ENCODE measurements at places on chromosomes 2 and 18.

DNA sequence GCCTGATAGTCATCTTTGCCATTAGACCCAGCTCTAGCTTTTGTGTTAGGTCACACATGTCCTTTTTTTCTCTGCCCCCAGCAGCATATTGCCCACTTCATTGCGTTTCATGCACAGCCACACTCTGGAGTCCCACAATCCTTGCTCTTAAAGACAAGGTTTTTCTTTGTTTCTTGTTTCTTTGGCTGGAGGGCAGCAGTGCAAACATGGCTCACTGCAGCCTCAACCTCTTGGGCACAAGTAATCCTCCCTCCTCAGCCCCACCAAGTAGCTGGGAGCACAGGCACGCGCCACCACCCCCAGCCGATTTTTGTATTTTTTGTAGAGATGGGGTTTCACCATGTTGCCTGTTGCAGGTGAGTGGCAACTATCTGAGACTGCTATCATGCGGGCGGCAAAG is 16.9 kb upstream of the PAPOLG start:
- no peak for DNase-seq

- no peak for DNase-seq
Observed at GRCh38 chr2:230485801-230486341, 69.9 kb downstream of the SP100 start.

DNA sequence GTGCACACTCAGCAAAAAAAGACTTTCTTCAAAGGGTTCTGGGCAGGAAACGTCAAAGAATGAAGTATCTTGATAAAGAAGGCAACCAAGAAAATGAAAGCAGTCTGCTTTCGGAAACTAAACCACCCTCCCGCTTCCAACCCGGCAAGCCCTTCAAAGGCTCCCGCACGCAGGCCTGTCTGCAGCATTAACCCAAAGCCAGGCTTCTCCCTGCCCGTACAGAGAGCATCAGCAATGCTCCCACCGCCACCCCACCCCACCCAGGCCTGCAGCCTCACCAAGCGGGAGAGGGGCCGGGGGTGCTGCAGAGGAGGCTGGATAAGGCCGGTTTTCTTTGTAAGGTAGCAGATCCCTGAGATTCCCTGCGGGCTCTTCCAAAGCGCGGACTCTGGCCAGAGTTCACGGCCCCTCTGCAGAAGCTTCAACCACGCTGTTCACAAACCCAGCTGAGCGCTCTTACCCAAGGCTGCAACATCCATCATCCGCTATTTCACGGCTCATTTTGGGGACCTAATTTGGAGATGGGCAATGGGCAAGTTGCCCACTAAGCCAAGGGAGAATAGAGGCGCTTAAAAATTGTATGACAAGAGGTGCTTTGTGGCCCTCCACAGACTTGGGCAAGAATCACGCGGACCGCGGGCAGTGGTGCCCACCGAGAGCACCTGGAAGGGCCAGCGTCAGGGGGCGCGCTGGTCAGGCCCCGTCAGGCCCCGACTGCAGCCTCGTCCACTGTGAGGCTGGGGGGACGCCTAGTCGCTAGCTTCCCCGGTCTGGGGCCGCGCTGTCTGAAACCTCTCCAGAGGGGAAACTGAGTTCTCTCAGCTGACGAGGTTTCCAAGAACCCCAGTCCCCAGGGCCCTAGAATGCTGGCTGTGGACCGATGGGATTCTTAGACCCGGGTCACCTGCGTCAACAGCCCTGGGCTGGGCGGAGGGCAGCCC is 225.4 kb upstream of the ID2 start:
- DNase-seq = no peak

- DNase-seq = no peak
Observed at GRCh38 chr18:61496374-61496773, 163.1 kb downstream of the CDH20 start.

DNA sequence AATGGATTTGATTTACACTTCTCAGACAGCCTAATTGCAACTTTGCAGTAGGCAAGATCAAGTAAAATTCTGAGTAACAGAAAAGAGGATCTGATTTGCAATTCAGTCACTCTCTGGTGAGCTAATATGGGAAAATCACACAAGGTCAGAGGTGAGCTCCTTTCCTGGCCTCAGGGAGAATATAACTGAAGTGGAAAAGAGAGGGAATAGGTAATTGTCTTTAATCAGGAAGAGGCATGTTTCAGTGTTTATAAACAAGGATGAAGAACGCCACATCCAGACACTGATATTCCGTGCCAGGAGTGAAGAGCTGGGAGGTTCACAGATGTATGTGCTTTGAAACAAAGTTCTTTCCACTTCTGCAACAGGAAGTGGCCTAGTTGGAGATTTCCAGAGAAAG is 127.1 kb downstream of the ETAA1 start:
- DNase-seq = no peak

DNA sequence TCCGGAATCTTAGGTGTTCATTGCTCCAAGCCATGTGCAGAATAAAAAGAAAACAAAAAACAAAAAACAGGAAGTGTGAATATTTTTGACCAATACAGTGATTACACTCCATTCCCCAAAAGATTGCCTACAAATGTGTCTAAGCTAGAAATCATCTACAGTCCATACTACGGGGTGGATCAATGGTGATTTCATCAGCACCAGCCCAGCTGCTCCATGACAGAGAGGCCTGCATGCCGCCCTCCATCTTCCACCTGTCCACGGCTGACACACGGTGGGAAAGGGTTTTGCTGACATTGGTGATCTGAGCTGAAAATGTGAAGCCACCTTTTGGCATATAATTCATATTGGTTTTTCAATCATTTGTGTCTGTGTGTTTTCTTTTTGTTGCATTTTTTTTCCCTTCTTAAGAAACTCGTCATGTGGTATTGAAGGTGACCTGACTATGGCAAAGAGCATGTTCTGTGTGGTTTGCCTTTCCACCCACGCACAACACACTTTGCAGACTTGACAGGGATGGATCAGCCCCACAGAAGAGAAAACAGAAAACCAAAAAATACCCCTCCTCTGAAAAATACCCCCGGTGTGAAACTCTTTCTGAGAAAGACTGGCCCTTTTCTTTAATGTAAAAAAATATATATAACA is 533.1 kb downstream of the RNF144A start:
- no peak for DNase-seq

- no peak for DNase-seq
Observed at GRCh38 chr2:49943944-49944778, 789.8 kb upstream of the FSHR start.

DNA sequence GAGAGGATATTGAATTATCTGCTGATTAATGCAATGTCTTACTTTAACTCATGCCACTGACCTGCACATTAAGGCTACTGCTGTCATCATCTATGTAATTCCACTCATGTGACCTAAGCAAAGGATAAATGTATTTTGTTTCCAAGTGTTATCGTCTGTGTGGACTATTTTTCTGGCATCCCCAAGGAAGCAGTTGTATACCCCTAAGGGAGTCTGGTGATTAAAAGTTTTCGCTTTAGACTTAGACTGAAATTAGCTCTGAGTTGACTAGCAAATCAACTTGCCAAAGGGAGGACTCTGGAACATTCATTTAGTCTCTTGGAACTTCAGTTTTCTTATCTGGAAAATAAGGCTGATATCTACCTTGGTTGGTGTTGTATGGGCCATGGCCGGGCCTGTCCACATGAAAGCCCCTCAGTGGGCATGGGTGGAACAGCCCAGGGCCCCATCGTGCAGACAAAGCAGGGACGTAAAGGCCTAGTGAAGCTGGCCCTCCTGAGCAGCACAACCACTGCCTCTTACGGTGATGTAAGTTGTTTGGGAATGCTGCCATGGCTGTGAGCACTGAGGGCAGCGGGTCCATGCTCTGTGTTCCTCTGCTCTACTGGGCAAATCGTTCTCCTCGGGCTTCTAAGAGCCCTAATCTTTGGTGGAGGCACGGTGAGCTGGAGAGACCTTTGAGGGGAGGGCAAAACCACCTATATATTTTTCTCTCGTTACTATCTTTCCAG is 144.4 kb upstream of the RNF152 start:
- DNase-seq = no peak

- no peak for DNase-seq
Observed at GRCh38 chr2:19488009-19488691, 129.7 kb upstream of the OSR1 start.

- DNase-seq = no peak
Observed at GRCh38 chr2:219467736-219468075, 31.0 kb upstream of the GMPPA start.

GRCh38 chr18:77343846-77344510 is 94.3 kb downstream of the GALR1 start:
- no peak for DNase-seq

DNA sequence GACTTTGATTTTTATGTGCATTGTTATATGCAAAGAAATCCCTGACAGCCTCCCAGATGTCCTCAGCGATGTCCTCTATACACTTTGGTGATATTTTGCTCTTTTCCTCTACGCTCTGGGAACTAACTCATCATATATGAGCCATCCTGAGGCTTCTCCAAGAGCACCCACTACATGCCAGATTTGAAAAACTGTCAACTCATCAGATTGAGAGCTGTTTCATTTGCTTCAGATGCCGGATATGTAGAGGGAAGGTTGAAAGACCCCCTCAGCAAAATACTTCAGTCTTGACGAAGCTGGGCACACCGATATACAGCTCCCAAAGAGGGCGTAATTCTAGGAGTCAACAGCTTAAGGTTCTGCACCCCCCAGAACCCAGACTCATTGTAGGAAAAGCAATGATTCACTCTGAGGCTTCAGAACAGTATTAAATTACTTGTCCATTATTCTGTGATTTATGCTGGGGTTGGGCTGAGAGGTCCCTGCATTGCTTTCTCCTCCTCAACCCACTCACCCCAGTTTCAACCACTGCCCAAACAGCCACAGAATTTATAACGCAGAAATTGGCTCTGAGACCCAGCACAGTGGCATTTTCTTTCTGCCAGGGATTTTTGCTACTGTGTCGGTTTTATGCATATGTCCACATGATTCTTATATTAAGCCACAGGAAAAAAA is 341.8 kb downstream of the ALK start:
- no peak for DNase-seq

DNA sequence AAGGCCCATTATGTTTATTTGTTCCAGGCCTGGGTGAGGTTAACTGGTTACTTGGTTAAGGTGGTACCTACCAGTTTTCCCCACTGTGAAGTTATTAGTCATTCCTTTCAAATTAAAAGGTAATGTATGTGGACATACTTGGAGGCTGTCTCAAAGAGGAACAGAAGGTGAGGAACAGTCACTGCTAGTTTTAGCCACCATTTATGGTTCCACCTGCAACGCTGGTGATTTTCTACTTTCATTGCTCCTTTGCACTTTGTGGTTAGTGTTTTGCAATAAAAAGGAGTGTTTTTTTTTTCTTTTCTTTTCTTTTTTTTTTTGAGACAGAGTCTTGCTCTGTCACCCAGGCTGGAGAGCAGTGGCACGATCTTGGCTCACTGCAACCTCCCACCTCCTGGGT is 6.1 kb upstream of the ST6GAL2 start:
- DNase-seq = no peak

GRCh38 chr2:204037286-204037685 is 100.7 kb downstream of the ICOS start:
- DNase-seq = no peak

GRCh38 chr2:234146087-234146826 is 95.8 kb downstream of the SPP2 start:
- DNase-seq = no peak

GRCh38 chr2:20532634-20533437 is 86.0 kb downstream of the RHOB start:
- no peak for DNase-seq

DNA sequence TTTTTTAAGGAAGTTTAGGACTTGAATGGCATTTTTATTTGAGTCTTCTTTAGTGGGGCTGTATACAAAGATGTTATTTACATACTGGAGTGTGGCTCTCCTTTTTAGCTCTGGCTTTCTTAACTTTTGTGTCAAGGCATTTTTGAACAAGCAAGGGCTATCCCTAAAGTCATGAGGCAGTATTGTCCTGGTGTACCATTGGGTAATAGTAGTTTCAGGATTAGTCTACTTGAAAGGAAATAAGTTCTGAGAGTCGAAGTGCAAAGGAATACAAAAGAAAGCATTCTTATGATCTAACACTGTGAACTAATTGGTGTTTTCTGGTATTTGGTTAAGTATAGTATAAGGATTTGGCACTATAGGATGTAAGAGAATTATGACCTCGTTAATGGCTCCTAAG is 1.9 kb upstream of the CYP27A1 start:
- DNase-seq = no peak

DNA sequence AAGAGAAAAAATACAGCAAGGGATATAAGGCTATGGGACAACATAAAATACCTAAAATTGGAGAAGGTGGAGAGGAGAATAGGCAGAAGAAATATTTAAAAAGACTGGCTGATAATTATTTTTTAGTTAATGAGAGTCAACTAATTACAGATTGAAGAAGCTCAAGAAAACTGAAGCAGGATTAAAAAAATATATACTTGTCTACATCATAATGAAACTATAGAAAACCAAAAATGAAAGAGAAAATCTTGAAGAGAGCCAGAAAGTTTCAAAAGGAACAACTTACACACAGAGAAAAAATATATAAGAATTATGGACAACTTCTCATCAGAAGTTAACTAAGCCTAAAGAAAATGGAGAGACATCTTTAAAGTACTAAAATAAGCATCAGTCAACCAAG is 62.9 kb upstream of the APCDD1 start:
- DNase-seq = no peak

GRCh38 chr2:160649698-160650097 is 156.1 kb upstream of the RBMS1 start:
- DNase-seq = no peak

DNA sequence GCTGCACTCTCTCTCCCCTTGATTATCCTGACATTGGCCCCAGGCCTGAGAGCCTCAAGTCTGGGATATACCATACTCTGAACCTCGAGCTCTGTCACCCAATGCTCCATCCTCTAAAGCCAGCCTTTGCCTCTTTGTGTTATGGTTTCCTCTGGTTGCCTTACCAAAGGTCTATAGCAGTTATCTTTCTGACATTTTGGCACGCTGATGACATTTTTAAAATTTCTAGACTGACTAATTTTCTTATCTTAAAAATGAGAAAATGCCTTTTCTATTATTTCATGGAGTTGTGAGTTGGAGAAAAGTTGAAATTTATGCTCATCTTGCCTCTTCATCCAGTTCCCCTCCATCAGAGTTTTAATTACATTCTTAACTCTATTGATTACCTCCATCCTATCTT is 62.7 kb downstream of the PKP4 start:
- DNase-seq = no peak

DNA sequence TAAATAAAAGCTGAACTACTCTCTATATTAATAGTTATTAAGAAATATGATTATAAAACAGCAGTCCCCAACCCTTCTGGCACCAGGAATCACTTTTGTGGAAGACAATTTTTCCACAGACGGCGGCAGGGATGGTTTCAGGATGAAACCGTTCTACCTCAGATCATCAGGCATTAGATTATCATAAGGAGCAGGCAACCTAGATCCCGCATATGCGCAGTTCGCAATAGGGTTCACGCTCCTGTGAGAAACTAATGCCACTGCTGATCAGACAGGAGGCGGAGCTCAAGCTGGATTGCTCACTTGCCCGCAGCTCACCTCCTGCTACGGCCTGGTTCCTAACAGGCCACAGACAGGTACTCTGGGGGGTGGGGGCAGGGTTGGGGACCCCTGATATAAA is 19.3 kb upstream of the DSG2 start:
- no peak for DNase-seq

GRCh38 chr2:148528356-148529064 is 116.0 kb upstream of the EPC2 start:
- DNase-seq = no peak

- DNase-seq = no peak
Observed at GRCh38 chr18:47526147-47526546, 274.7 kb upstream of the SKOR2 start.

GRCh38 chr18:62878305-62878704 is 163.0 kb downstream of the PHLPP1 start:
- DNase-seq = no peak

GRCh38 chr2:215436705-215437565 is 1.1 kb upstream of the FN1 start:
- DNase-seq = peak; percentile 53

- no peak for DNase-seq
Observed at GRCh38 chr2:11117776-11118175, 37.5 kb upstream of the SLC66A3 start.
